NCI-H82 (cell line): ENCODE measurements at places on chromosomes 2 and 18.

DNA sequence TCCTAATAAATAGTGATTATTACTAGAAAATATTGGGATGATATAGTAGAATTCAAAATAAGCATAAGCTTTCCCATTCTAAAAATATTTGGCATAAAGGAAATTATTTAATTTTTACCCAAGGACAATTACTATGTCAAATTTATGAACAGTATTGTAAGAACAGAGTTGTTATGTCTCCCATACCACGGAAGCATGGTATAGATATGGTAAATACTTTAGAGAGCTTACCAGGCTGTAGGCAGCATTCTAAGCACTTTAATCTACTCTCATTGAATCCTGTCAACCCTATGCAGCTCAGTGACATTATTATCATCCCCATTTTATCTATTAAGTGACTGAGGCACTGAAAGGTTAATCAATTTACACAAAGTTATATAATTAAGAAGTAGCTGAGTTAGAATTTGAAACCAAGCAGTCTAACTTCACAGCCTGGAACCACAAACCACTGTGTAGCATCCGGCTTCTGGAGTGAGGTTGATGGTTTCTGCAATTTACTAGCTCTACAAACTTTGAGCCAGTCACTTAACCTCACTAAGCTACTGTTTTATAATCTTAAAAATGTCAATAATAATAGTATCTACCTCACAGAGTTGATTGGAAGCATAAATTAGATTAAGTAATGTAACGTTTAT, 323.7 kb downstream of the ARHGAP15 start:
- DNase-seq, result no peak

GRCh38 chr18:6486764-6487426, 72.2 kb upstream of the L3MBTL4 start:
- DNase-seq, result no peak

GRCh38 chr2:73969356-73969755, 15.4 kb upstream of the TET3 start:
- no peak for DNase-seq

DNA sequence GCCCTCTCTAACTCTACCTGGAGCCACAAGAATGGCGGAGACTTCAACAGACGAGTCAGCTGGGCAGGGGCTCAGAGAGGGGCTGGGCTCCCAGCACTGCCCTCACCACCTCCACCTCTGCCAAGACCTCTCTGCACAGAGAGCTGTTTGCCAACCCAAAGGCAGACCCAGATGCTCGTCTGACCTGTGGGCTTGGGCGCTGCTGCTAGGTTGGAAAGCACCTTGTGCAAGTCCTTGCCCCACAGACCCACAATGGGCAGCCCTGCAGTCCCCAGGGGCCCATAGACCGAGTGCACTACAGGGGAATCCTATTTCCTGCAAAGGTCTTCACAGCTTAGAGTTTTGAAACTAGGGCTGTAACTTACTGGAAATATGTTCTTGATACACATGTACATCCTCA, 13.3 kb downstream of the ACKR3 start:
- DNase-seq, result no peak

GRCh38 chr2:62455957-62456692, 49.9 kb downstream of the TMEM17 start:
- peak; percentile 92 for DNase-seq

DNA sequence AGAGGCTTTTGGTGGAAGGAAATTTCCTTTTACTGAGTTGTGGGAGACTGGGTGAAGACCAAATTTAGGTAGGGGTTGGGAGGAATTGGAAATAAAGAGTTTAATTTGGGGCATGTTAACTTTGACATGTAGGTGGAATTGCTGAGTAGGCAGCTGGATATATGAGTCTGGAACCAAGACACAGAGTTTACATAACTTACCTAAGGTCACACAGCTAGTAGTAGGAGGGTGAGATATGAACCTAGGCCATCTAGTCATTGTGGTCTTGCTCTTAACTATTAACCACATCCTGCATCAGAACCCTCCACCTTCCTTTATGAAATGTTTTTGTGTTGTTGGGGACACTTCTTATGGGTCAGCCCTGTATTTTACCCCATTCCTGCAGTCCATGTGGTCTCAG, 113.1 kb downstream of the ICOS start:
- DNase-seq, result no peak

DNA sequence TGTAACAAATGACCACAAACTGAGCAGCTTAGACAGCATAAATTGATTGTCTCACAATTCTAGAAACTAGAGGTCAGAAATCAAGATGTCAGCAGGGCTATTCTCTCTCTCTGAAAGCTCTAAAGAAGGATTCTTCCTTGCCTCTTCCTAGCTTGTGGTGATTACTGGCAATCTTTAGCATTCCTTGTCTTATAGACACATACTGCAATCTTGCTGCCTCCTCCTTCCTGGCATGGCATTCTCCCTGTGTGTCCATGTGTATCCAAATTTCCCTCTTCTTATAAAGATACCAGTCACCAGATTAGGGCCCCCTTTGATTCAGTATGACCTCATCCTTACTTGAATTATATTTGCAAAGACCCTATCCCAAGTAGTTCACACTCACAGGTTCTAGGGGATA, 2.3 kb downstream of the ASB3 start:
- no peak for DNase-seq
